Stimulated activated CD8-positive, alpha-beta memory T cell treated with anti-CD3 and anti-CD28 coated beads, Interleukin-4, amount 100 ng/mL, for 1 hour (primary cell): ENCODE measurements at places on chromosomes 11 and 22.

DNA sequence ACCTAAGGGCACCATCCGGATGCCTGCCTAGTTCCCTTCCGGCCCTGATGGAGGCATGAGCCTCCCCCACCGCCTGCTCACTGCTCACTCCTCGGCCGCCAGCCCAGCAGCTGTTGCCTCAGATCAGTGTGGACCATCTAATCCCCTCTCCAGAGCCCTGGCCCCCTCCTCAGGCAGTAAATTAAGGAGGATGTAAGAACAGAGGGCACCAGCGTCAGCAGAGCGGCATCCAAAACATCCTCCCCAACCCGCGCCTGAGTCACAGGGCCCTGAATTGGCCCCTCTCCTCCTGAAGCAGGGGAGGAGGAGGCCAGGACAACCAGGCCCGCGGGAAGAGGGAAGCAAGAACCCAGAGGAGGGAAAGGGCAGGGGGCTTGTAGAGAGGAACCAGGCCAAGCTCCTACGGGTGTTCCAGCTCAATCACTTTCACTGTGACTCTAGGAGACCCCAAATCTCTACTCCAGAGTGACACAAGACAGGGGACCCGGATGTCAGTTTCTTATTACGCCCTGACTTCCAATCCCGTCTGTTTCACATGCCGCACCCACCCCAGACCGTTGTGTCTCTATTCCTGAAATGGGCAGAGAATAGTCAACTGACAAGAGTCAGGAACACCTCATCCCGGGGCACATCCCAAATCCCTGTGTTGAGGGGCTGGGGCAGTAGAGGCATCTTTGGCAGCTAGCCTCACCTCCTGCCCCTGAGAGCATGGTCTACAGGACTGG lies 31.3 kb upstream of the MYOD1 start:
- DNase-seq, result no peak

GRCh38 chr22:36702842-36703215 lies 723 bp downstream of the CACNG2 start:
- no peak for DNase-seq

- DNase-seq, result no peak
Observed at GRCh38 chr22:28435140-28435768, 244.4 kb downstream of the TTC28 start.

GRCh38 chr11:13090228-13090708 lies 81.2 kb downstream of the RASSF10 start:
- no peak for DNase-seq

- no peak for DNase-seq
Observed at GRCh38 chr22:24027389-24027975, 16.4 kb downstream of the CABIN1 start.

- DNase-seq, result no peak
Observed at GRCh38 chr11:68018730-68019190, 8.6 kb downstream of the ALDH3B1 start.

DNA sequence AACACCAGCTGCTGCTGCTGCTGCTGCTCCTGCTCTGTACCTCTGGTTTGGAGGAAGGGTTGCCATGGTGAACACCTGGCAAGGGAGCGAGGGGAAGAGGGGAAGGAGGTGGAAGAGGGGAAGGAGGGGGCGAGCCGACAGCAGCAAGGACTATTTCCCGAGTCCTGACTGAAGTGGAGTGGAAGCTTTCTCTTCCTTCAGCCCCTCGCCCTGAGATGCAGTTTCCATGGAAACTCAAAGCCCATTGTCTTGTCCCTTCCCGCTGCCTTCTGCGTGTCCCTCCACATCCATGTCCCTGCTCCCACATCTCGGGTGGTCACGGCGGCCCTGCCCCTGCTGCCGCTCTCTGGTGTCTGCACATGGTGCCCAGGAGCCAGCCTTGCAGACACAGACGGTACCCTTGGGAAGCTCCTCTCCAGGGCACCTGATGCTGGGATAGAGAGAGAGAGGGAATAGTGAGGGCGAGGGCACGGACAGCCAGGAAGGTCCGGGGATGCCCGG lies 28.6 kb downstream of the FAM83F start:
- no peak for DNase-seq
